ENCODE measurements at places on chromosomes 11 and 22.

- no peak for DNase-seq
Measured at GRCh38 chr22:23106344-23106743, 35.4 kb downstream of the RSPH14 start.

GRCh38 chr11:75728992-75729391 is 11.4 kb downstream of the MOGAT2 start:
- no peak for DNase-seq

GRCh38 chr11:113473983-113474361 is 1.2 kb downstream of the DRD2 start:
- no peak for DNase-seq

DNA sequence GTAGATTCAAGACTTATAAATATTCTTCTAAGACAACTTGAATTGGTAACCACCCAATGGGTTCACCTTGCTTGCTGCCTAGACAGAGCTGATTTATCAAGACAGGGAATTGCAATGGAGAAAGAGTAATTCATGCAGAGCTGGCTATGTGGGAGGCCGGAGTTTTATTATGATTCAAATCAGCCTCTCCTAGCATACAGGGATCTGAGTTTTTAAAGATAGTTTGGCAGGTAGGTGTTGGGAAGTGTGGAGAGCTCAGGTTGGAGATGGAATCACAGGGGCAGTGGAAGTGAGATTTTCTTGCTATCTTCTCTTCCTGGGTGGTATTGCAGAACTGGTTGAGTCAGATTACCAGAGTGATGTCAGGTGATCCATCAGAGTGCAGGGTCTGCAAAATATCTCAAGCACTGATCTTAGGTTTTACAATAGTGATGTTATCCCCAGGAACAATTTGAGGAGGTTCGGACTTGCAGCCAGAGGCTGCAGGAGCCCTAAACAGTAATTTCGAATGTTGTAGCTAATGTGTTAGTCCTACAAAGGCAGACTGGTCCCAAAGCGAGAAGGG is 1448.6 kb upstream of the RAG2 start:
- no peak for DNase-seq

- DNase-seq: no peak
Measured at GRCh38 chr22:37801946-37802309, 5.8 kb upstream of the GCAT start.

DNA sequence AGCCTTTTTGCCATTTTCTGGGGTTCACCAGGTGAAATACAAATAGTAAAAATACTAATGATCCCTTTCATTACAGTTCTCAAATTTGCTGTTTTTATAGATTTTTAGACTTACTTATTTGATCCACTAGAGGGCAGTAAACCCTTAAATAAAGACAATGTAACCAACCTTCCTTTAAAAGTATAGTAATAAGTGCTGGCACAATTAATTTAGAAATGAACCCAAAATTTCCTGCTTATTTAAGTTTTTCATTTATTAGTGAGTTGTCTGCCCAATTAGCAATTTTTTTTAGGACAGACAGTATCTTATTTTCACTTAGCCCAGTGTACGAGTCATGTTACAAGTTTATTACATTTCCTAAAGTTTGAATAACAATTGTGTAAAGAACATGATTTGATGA is 4.7 kb downstream of the DDIAS start:
- DNase-seq: no peak

GRCh38 chr11:112459001-112459400 is 198.3 kb upstream of the PLET1 start:
- no peak for DNase-seq

- no peak for DNase-seq
Measured at GRCh38 chr11:94700622-94701021, 67.5 kb upstream of the AMOTL1 start.

GRCh38 chr11:45941285-45941684 is 18.8 kb downstream of the LARGE2 start:
- no peak for DNase-seq

- DNase-seq: no peak
Measured at GRCh38 chr11:63042596-63042995, 27.0 kb upstream of the SLC22A8 start.

GRCh38 chr11:69180726-69181125 is 25.0 kb downstream of the SMIM38 start:
- DNase-seq: no peak

- no peak for DNase-seq
Measured at GRCh38 chr11:36044636-36045035, 100.8 kb downstream of the LDLRAD3 start.

- DNase-seq: no peak
Measured at GRCh38 chr22:46054091-46055073, 77.4 kb upstream of the WNT7B start.

GRCh38 chr22:20811171-20811570 is 37.3 kb downstream of the SERPIND1 start:
- no peak for DNase-seq
